ENCODE measurements at places on chromosomes 12 and 14.
A peak's percentile ranks its signal among the peaks of the same experiment; 100 is the strongest.

GRCh38 chr12:6225630-6226001, 25.4 kb downstream of the CD9 start:
- no peaks in the 10 kb centered on the region for H3K36me3 ChIP-seq
- H3K4me3 ChIP-seq = no peak overlapping the region
- H3K27me3 ChIP-seq = no peaks in the 10 kb centered on the region
- peak overlapping the region; percentile 84 for H3K27ac ChIP-seq
- no peak for DNase-seq
- peaks cover 90% of the 10 kb centered on the region for H3K4me1 ChIP-seq

GRCh38 chr12:94563286-94563685, 87.1 kb downstream of the TMCC3 start:
- no peaks in the 10 kb centered on the region for H3K4me1 ChIP-seq
- no peaks in the 10 kb centered on the region for H3K36me3 ChIP-seq
- no peaks in the 10 kb centered on the region for H3K27me3 ChIP-seq
- no peak overlapping the region for H3K27ac ChIP-seq

GRCh38 chr14:99128185-99128584, 143.8 kb downstream of the BCL11B start:
- H3K36me3 ChIP-seq = no peaks in the 10 kb centered on the region
- H3K4me3 ChIP-seq = no peak overlapping the region
- no peaks in the 10 kb centered on the region for H3K27me3 ChIP-seq

DNA sequence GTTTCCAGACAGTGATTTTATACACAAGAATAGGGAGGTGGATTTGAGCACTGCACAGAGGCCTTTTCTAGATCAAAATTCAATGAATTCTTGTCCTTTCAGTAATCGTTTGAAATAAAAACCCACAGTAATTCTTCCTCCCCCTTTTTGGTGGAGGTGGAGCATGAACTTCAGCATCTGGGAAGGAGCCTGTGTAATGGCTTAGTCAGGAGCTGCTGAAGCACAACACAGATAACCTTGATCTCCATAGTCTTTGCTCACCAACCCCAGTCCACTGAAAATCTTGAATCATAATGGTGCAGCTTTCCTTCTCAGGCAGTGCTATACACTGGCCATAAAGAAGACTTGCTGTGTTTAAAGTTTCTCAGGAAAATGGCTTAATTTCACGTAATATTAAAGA, 6.4 kb upstream of the TBPL2 start:
- no peaks in the 10 kb centered on the region for H3K4me1 ChIP-seq
- no peak overlapping the region for H3K4me3 ChIP-seq

GRCh38 chr12:13275241-13276085, 78.9 kb downstream of the EMP1 start:
- H3K4me1 ChIP-seq = peaks cover 7% of the 10 kb centered on the region
- H3K36me3 ChIP-seq = no peaks in the 10 kb centered on the region
- H3K4me3 ChIP-seq = no peak overlapping the region
- no peak overlapping the region for H3K27ac ChIP-seq

- H3K27me3 ChIP-seq = no peaks in the 10 kb centered on the region
- no peaks in the 10 kb centered on the region for H3K36me3 ChIP-seq
- no peak overlapping the region for H3K27ac ChIP-seq
- H3K4me1 ChIP-seq = peaks cover 7% of the 10 kb centered on the region
Observed at GRCh38 chr12:46468160-46468559, 95.6 kb upstream of the SLC38A2 start.

DNA sequence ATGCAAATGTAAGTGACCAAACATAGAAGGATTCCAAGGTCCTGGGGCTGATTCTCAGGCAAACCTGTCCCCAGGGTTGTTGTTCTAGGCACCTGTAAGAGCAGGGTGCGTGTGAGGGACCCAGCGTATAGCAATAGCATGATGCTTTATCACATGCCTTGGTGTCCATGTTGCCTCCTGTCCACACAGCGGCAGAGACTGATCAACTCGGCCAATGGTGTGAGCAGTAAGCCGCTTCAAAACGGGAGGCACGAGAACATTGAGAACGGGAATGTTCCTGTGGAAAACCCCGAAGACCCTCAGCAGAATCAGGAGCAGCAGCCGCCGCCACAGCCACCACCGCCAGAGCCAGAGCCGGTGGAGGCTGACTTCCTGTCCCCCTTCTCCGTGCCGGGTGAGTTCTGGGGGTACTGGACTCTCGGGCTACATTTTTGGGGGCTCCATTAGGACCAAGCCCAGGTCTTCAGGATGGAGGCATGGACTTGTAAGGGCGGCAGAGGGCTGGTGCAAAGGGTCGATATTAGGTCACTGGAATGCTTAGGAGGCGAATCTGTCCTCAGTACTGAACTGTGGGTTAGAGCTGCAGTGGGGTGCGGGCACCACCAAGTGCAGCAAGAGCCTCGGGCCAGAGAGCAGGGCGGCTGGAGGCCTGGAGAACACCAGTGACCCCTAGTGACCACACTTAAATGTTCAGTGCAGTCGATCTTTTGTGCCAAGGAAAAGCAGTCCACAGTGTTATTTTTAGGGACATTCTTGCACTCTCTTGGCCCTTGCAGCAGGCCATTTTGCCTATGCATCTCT, 57.2 kb upstream of the RIN3 start:
- peak overlapping the region; percentile 15 for H3K27ac ChIP-seq
- H3K4me1 ChIP-seq = peaks cover 39% of the 10 kb centered on the region
- H3K36me3 ChIP-seq = no peaks in the 10 kb centered on the region
- peak; percentile 71 for DNase-seq

- peak; percentile 81 for DNase-seq
- no peaks in the 10 kb centered on the region for H3K36me3 ChIP-seq
- no peak overlapping the region for H3K4me3 ChIP-seq
- H3K27ac ChIP-seq = peak overlapping the region; percentile 58
Observed at GRCh38 chr12:47741340-47741703, 16.0 kb upstream of the ENDOU start.

GRCh38 chr12:2291182-2291832, 238.5 kb downstream of the CACNA1C start:
- no peaks in the 10 kb centered on the region for H3K36me3 ChIP-seq
- no peak overlapping the region for H3K27ac ChIP-seq
- H3K4me3 ChIP-seq = no peak overlapping the region
- peaks cover 24% of the 10 kb centered on the region for H3K4me1 ChIP-seq
- no peaks in the 10 kb centered on the region for H3K27me3 ChIP-seq

GRCh38 chr12:53198486-53199110, 8.5 kb downstream of the ITGB7 start:
- no peak overlapping the region for H3K4me3 ChIP-seq
- no peaks in the 10 kb centered on the region for H3K36me3 ChIP-seq
- H3K27ac ChIP-seq = no peak overlapping the region
- DNase-seq = no peak
- no peaks in the 10 kb centered on the region for H3K27me3 ChIP-seq

- H3K4me3 ChIP-seq = no peak overlapping the region
- H3K4me1 ChIP-seq = peaks cover 28% of the 10 kb centered on the region
- no peak overlapping the region for H3K27ac ChIP-seq
- H3K36me3 ChIP-seq = no peaks in the 10 kb centered on the region
- no peak for DNase-seq
Observed at GRCh38 chr14:93100100-93100499, 15.6 kb downstream of the ITPK1 start.

GRCh38 chr12:54590978-54591591, 2.6 kb upstream of the PPP1R1A start:
- peaks cover 13% of the 10 kb centered on the region for H3K4me1 ChIP-seq
- H3K36me3 ChIP-seq = no peaks in the 10 kb centered on the region
- no peak for DNase-seq
- H3K27ac ChIP-seq = no peak overlapping the region

- H3K4me1 ChIP-seq = peaks cover 11% of the 10 kb centered on the region
- H3K27ac ChIP-seq = peak overlapping the region; percentile 55
- H3K4me3 ChIP-seq = peak overlapping the region; percentile 26
- DNase-seq = no peak
- H3K36me3 ChIP-seq = no peaks in the 10 kb centered on the region
Observed at GRCh38 chr12:47651368-47652254, 54.2 kb downstream of the RPAP3 start.

DNA sequence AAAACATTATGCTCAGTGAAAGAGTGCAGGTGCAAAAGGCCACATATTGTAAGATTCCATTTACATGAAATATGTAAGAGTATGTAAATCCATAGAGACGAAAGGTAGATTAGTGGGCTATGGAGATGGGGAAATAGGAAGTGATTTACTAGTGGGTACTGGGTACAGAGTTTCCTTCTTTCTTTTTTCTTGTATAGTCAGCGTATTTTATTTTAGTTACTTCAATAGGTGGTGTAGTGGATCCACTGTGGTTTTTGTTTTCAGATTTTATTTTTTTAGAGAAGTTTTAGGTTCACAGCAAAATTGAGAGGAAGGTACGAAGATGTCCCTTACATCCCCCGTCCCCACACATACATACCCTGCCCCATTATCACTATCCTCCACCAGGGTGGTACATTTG, 6.1 kb upstream of the CIT start:
- H3K27ac ChIP-seq = no peak overlapping the region
- H3K4me3 ChIP-seq = no peak overlapping the region
- DNase-seq = no peak
- no peaks in the 10 kb centered on the region for H3K4me1 ChIP-seq
- H3K36me3 ChIP-seq = no peaks in the 10 kb centered on the region
- H3K27me3 ChIP-seq = no peaks in the 10 kb centered on the region

- no peak overlapping the region for H3K4me3 ChIP-seq
- H3K27me3 ChIP-seq = peaks cover 23% of the 10 kb centered on the region
- no peak for DNase-seq
- H3K4me1 ChIP-seq = peaks cover 31% of the 10 kb centered on the region
- no peak overlapping the region for H3K27ac ChIP-seq
Observed at GRCh38 chr12:49537231-49537751, 1.5 kb upstream of the KCNH3 start.

DNA sequence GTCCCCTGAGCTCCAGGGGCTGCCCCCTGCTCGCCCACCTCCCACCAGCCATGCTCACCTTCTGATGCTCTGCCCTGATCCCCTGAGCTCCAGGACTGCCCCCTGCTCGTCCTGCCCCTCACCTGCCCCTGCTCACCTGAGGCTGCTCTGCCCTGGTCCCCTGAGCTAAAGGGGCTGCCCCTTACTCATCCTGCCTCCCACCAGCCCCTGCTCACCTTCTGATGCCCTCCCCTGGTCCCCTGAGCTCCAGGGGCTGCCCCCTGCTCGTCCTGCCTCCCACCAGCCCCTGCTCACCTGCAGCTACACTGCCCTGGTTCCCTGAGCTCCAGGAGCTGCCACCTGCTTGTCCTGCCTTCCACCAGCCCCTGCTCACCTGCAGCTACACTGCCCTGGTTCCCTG, 247.2 kb downstream of the TMEM121 start:
- no peak overlapping the region for H3K4me3 ChIP-seq
- no peaks in the 10 kb centered on the region for H3K4me1 ChIP-seq
- no peak for DNase-seq
- H3K27ac ChIP-seq = no peak overlapping the region
- no peaks in the 10 kb centered on the region for H3K27me3 ChIP-seq
- no peaks in the 10 kb centered on the region for H3K36me3 ChIP-seq

- no peak overlapping the region for H3K27ac ChIP-seq
- H3K4me1 ChIP-seq = no peaks in the 10 kb centered on the region
- no peaks in the 10 kb centered on the region for H3K36me3 ChIP-seq
- DNase-seq = no peak
- H3K27me3 ChIP-seq = no peaks in the 10 kb centered on the region
- H3K4me3 ChIP-seq = no peak overlapping the region
Observed at GRCh38 chr12:130461839-130462557, 124.3 kb downstream of the PIWIL1 start.

GRCh38 chr12:64531665-64532334, 78.5 kb upstream of the RASSF3 start:
- no peaks in the 10 kb centered on the region for H3K4me1 ChIP-seq
- H3K27me3 ChIP-seq = no peaks in the 10 kb centered on the region
- no peak overlapping the region for H3K27ac ChIP-seq
- no peak for DNase-seq

DNA sequence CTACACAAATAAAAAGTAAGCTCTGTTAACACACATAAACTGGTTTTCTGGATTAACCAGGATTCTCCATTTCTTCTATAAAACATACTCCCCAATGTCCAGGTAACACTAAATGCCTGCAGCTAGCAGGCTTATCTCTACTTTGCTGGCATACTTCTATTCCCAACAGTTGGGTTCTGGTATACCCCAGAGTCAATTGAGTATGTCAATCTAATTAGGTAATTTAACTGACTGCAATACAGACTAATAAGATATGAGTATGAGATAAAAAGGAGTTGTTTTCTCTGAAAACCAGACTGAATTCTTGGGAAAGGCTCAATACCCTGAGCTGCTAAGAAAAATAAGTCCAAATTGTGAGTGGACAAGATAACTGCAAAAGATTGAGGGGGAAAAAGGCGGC, 9.4 kb upstream of the NT5DC3 start:
- no peak overlapping the region for H3K27ac ChIP-seq
- H3K4me3 ChIP-seq = no peak overlapping the region
- H3K4me1 ChIP-seq = no peaks in the 10 kb centered on the region
- H3K36me3 ChIP-seq = no peaks in the 10 kb centered on the region

DNA sequence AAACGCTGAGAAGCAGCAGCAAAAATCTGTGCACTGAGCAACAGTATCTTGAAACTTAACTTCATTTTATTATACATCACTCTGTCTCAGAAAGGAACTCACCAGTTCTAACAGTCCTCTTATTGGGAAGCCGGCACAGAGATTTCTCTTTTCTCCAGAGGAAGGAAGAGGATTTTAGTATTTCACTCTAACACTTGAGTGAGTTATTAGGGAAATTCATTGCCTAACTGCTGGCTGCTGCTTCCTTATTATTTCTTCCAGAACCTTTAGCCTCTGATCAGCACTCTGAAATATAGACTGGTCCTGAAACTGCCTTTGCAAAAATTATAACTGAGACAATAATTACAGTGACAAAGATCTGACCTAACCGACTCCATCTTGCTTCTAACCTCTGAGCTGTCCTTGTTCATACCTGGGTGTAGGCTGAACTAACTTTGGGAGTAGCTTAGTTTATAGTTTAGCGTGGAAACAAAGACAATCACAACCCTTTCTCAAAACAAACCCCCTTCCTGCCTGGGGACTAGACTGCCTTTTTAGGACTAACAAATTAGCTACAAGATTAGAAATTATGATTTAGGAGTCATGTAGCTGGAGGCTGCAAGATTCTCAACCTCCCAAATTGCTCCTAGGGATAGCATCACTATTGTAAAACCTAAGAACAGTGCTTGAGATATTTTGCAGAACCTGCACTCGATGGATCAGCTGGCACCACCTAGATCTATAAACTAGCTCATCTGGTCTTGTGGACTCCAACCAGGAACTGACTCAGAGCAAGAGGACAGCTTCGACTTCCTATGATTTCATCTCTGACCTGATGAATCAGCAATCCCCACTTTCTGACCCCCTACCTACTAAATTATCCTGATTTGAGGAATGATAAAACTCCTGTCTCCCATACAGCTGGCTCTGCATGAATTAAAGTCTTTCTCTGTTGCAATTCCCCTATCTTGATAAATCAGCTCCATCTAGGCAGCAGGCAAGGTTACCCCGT, 117.5 kb downstream of the DYRK2 start:
- no peak overlapping the region for H3K4me3 ChIP-seq
- no peak for DNase-seq
- H3K4me1 ChIP-seq = no peaks in the 10 kb centered on the region

GRCh38 chr12:56775638-56776037, 12.5 kb downstream of the HSD17B6 start:
- no peak overlapping the region for H3K4me3 ChIP-seq
- DNase-seq = no peak
- no peak overlapping the region for H3K27ac ChIP-seq
- peaks cover 3% of the 10 kb centered on the region for H3K4me1 ChIP-seq
- H3K27me3 ChIP-seq = no peaks in the 10 kb centered on the region
- H3K36me3 ChIP-seq = no peaks in the 10 kb centered on the region
